ENCODE measurements at places on chromosomes 7 and 10.

GRCh38 chr10:63752318-63752717, 231.1 kb downstream of the REEP3 start:
- DNase-seq, result no peak

- DNase-seq, result no peak
These were observed 87.2 kb upstream of the RPA3 start for GRCh38 chr7:7805511-7806153.

DNA sequence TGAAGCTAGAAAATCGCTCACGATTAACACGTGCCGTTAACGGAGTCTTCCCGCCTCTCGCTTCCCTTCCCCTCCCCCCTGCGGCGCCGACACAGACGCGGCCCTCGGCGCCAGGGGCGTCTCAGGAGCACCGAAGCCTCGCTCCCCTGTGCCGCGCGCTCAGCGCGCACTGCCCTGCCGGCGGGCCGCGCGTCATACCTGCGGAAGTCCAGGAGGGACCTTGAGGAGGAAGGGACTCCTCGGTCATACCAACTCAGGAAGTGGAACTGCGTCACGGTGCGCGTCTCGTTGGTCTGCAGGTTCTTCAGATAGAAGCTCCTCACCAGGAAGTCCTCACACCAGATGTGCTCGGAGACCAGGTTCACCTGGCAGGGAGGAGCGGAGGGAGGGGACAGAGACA, 239.6 kb downstream of the DNAJB6 start:
- no peak for DNase-seq

GRCh38 chr10:97708976-97709946, 4.3 kb upstream of the MARVELD1 start:
- no peak for DNase-seq

GRCh38 chr10:114623661-114624294, 34.3 kb downstream of the ABLIM1 start:
- DNase-seq, result peak; percentile 94

GRCh38 chr10:71580415-71580814, 139.2 kb downstream of the C10orf105 start:
- no peak for DNase-seq

DNA sequence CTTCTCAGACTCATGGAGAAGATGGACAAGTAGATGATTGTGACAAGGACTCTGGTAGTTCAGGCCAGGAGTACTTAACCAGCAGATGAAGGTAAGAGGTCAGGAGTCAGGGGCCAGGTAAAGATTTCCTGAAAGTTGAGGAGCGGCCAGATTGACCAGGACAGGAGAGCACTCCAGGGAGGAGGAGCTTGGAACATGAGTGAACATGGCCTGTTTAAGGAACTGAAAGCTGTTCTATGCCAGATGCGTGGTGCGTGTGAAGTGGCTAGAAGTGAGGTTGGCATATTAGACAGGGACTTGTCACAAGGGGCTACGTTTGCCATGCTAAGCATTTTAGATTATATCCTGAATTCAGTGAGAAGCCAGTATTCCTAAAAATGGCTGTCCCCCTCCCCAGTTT, 157.2 kb downstream of the WNT2 start:
- no peak for DNase-seq
